Hepatocyte (in vitro differentiated cells): ENCODE measurements at places on chromosomes 6 and 20.
A peak's percentile ranks its signal among the peaks of the same experiment; 100 is the strongest.

- no peak for DNase-seq
Measured at GRCh38 chr20:57819291-57819690, 109.5 kb upstream of the PMEPA1 start.

DNA sequence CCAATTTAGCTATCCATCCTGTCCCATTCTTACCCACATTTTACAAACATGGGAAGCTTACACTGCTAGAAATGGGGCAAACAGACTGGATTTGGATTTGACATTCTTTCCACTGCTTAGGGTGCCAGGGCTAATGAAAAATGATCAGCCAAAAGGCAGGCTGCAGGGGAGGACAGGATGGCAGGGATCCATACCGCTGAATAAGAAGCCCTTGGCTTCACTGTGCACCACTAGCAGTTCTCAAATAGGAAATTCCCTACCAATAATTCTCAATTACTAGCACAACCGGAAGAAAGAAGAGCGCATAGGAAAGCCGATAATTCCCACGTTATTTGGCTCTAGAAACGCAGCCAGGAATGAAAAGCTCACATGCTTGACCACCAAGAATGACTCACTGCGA lies 73.1 kb downstream of the NDUFAF5 start:
- DNase-seq = no peak

DNA sequence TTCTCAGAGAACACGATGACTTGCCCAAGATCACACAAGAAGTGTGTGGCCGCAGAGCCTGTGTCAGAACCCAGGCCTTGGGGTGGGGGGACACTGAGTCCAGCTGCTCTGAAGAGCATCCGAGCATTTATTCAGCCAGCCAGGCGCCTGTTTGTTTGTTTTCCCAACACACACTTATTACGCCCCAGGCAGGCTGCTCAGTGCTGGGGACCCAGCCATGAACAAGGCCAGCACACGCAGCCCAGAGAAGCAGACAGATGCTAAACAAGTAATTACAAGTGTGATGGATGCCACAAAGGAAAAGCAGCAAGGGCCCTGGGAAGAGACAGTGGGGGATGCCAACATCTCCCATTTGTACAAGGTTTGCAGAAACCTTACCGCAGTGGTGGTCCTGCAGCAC lies 19.4 kb upstream of the SIRPA start:
- DNase-seq = no peak

- DNase-seq = no peak
Measured at GRCh38 chr20:49167811-49168507, 20.2 kb downstream of the STAU1 start.

- DNase-seq = no peak
Measured at GRCh38 chr6:104896914-104897313, 37.2 kb upstream of the HACE1 start.

GRCh38 chr20:45311589-45312211 lies 3.6 kb upstream of the MATN4 start:
- DNase-seq = peak; percentile 80

DNA sequence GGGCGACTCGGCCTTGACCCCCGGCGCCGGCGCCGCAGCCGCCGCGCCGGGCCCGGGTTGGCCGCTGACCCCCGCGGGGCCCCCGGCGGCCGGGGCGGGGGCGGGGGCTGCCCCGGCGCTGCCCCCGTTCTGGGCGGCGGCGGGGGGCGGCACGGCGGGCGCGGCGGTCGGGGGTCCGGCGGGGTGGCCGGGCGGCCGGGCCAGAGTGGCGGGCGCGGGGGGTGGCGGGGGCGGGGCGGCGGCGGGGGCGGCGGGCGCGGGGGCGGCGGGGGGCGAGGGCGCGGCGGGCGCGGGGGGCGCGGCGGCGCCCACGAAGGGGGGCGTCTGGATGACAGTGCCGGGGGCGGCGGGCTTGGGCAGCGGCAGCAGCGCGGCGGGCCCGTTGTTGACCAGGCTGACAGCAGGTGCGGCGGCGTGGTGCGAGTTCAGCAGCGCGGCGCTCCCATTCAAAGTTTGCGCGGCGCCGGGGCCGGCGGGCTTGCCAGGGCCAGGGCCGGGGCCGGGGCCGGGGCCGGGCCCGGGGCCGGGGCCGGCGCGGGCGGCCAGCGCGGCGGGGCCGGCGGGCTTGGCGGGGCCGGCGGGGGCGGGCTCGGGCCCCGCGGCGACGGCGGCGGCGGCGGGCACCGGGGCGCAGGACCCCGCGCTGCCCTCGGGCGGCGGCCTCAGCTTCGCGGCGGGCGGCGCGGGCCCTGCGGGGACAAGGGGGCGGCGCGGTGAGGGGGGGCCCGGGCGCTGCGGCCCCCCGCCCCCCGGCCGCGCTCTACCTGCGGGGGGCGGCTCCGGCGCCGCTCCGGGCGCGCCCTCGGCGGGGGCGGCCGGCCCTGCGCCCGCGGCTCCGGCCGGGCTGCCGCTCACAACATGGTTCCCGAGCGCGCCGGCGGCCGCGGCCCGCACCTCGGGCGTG lies 659 bp downstream of the TAF4 start:
- DNase-seq = peak; percentile 68

DNA sequence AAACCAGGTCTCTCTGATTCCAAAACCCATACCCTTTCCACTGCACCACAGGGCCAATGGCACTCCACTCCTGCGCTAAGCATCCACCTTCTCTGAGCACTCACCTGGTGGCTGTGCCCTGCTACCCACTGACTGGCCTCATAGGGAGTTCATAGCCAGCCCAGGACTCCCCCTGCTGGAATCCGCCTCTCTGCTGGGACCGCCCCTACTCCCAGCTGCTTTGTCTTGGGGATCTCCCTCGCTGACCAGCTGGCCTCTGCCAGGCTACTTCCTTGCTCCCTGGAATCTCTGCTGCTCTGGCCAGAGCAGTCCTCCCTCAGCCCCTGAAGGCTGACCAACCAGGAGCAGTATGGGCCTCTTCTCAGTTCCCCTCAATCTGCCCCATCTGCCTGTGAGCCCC lies 129.7 kb downstream of the FAXC start:
- peak; percentile 49 for DNase-seq

- no peak for DNase-seq
Measured at GRCh38 chr6:67047996-67048395, 1341.0 kb upstream of the EYS start.

DNA sequence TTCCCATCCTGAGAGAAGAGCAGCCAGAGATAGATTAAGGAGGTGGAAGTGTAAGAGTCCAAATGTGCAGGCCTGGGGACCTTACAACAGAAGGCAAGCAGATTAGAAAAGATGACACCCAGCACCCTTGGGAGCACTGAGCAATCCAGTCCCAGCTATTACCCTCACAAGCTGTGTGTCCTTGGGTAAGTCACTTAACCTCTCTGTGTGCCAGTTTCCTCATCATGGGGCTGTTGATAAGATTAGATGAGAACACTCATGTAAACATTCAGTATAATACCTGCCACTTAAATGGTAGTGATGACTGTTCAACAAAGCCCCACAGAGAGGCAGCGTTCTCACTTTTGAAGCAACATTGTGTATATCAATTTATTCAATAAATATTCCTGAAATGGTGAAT lies 114.8 kb upstream of the CST7 start:
- no peak for DNase-seq

DNA sequence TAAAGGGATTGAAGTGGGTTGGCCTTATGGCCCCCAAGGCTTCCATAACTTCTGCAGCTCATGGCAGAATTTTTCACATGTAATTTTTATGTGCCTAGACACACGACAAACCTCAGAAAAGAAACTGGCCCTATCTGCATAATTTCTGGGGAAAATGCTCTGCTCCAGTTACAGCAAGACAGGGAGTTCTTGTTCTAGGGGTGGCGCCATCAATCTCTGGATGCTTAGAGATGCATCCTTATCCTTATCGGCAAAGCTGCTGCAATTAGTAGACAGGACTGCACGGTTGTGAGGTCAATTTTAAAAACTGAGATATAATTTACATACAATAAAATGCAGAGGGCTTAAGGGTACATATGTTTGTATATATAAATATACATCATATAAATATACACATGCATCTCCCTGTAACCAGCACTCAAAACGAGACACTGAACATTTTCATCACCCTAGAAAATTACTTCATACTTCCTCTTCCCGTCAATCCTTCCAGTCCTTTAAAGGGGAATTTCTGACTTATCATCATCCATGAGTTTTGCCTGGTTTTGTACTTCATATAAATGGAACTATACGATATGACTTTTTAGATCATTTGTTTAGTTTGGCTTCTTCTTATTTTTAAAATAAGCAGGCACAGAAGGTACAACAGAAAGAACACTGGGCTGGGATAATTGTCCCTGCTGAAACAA lies 10.2 kb downstream of the ELMO2 start:
- DNase-seq = no peak

DNA sequence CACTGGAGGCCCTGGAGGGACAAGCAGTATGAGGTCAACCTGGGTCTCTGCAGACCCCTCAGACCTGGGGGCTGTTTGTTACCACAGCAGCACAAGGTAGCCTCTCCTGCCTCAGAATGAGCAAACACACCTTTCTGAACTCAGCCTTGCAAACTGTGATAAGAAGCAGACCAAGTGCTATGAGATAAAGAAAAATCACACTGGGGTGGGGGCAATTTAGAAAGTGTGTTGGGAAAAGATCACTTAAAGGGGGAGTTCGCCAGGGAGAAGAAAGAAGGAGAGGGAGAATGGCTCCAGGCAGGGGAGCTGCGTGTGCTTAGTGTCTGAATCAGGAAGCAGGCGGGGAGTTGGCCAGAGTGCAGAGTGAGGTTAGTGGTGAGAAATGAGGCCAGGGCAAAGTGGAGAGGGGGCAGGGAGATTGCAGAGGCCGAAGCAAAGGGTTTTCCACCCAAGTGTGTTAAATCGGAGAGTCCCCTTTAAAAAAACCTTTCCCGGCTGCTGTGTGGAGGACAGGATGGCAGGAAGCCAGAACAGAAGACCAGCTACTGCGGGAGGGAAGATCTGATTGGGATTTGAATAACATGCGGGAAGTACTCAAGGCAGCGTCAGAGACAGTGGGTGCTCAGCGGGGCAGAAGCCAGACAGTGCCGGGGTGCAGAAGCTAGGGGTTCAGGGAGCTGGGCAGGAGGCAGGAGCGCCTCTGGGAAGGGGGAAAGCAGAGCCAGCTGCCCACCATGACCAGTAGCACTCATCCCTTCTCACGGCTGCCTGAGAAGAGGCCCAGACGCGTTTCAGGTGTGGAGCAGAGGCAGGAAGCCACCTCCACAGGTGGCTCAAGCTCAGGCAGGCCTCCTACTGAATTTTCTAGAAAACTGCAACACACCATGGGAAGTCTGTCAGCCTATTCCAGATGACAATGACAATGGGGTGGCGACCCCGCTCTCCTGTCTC lies 9.0 kb downstream of the ADA start:
- peak; percentile 81 for DNase-seq

GRCh38 chr6:130755368-130756034 lies 71.7 kb upstream of the SMLR1 start:
- no peak for DNase-seq

DNA sequence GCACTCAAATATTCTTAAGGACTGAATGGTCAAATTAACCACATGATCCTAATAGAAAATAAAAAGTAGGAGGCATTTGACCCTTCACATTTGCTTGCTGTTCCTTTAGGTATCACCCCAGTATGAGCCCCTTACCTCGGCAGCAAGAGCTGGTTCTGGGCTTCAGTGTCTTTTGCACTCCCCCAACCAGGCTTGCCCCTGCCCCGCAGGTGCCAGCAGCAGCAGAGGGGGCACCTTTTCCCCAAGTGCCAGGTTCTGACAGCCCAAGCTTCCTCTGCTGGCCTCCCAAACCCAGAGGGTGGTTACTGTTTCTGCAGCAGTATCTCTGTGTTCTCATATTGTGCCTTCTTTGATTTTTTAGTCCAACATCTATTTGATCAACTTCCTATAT lies 23.2 kb downstream of the UBE2V1 start:
- no peak for DNase-seq

- no peak for DNase-seq
Measured at GRCh38 chr6:143811501-143812157, 31.5 kb upstream of the LTV1 start.

DNA sequence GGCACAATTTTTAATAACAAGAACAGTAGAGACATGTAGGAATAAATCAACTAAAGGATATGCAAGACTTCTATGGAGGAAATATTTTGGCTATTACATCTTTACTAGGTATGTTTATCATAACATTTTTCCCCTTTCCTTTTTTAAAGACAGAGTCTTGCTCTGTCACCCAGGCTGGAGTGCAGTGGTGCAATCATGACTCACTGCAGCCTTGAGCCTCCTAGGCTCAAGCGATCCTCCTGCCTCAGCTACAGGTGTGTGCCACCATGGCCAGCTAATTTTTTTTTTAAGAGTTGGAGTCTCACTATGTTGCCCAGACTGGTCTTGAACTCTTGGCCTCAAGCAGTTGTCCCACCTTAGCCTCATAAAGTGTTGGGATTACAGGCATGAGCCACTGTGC lies 37.0 kb downstream of the AKAP7 start:
- DNase-seq = no peak

- peak; percentile 87 for DNase-seq
Measured at GRCh38 chr6:16338577-16339264, 100.3 kb downstream of the GMPR start.

DNA sequence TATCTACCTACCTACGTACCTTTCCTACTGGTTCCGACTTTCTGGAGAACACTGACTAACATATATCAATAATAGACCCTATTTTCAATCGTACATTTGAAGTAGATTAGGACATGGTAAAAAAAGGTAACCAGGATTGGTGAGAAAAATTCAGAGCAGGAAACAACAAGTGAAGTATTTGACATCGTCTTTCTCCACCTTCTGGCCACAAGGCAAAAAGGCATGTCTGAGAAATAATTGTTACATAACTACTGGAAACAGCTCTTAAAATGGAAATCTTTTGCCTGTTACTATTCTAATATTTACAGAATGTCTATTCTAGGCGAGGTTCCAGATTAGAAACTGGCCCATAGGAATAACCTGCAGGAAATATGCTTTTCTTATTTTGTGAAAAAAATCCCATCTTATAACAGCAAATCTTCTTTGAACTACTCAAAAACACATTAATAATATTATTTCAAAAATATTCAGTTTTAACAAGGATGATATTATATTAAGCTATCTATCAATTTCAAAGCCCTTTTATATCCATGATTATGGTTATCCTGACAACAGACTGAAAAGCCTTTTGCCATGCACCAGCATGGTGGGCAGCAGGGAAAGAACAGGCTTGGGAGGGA lies 80.8 kb downstream of the RCAN2 start:
- peak; percentile 49 for DNase-seq

- no peak for DNase-seq
Measured at GRCh38 chr20:3595541-3595940, 67.7 kb downstream of the GFRA4 start.

DNA sequence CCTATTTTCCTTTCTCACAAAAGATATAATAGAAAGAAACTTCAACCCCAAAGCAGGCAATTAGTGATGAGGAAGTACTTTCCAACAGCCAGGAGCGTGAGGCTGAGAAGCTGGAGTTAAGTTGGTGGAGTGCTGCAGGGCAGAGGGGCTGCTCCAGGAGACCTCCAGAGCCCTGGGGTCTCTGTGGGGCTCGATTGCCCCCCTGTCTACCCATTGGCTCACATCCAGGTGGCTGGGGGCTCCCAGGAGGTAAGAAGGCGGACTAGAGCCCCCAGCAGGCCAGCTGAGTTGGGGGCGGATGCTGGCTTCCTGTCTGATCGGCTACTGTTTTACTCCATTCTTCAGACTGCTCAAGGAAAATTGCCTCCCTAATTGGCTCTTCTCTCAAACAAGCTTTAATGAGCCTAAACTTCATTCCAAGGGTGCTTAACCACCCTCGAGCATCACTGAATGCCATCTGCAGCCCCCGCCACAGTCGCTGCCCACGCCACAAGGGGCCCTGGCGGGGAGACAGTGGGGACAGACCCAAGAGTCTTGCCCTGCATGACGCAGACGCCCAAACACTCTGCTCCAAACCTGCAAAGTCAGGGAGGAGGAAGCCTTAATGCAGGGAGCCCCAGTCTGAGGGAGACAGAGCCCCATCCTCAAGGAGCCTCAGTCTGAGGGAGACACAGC lies 78.6 kb downstream of the MDGA1 start:
- DNase-seq = no peak

- no peak for DNase-seq
Measured at GRCh38 chr20:35144694-35145093, 2.4 kb downstream of the EDEM2 start.
